ENCODE measurements at places on chromosomes 3 and 15. TPM values are rescaled to one million over a fixed set of nuclear protein-coding genes. Genes with fewer than 3 reads are reported as not detected.

The IL5RA gene
- not detected for total RNA-seq

The SLC28A1 gene
- not detected for total RNA-seq

The NEDD4 gene
- total RNA-seq, result 43.2 TPM

The HRG gene
- total RNA-seq, result not detected

The CGNL1 gene
- 0.29 TPM for total RNA-seq

The DOCK3 gene
- total RNA-seq, result 0.29 TPM

The CP gene
- total RNA-seq, result 0.33 TPM

The UBA5 gene
- total RNA-seq, result 37.2 TPM

The C2CD4B gene
- not detected for total RNA-seq

The PSTPIP1 gene
- total RNA-seq, result 0.17 TPM

The KIF15 gene
- 1.3 TPM for total RNA-seq

The TMC3 gene
- not detected for total RNA-seq

The C3orf38 gene
- total RNA-seq, result 24.9 TPM

The KBTBD13 gene
- under 0.01 TPM for total RNA-seq

The BCL6 gene
- 28.9 TPM for total RNA-seq

The GHRL gene
- not detected for total RNA-seq

The SGO1 gene
- 9.9 TPM for total RNA-seq

The DCBLD2 gene
- 120 TPM for total RNA-seq

The GOLGA6L7 gene
- not detected for total RNA-seq

The MB21D2 gene
- total RNA-seq, result 6.1 TPM

The SLC24A5 gene
- total RNA-seq, result not detected

The ITPKA gene
- total RNA-seq, result 5.5 TPM

The CERS3 gene
- total RNA-seq, result not detected

The HRH1 gene
- total RNA-seq, result 35.6 TPM

The GPR62 gene
- under 0.01 TPM for total RNA-seq
